ENCODE measurements at places on chromosomes 6 and 20.

- no peak for DNase-seq
Observed at GRCh38 chr20:44596876-44597275, 14.5 kb downstream of the PKIG start.

- DNase-seq: no peak
Observed at GRCh38 chr20:53899351-53900167, 170.8 kb downstream of the BCAS1 start.

DNA sequence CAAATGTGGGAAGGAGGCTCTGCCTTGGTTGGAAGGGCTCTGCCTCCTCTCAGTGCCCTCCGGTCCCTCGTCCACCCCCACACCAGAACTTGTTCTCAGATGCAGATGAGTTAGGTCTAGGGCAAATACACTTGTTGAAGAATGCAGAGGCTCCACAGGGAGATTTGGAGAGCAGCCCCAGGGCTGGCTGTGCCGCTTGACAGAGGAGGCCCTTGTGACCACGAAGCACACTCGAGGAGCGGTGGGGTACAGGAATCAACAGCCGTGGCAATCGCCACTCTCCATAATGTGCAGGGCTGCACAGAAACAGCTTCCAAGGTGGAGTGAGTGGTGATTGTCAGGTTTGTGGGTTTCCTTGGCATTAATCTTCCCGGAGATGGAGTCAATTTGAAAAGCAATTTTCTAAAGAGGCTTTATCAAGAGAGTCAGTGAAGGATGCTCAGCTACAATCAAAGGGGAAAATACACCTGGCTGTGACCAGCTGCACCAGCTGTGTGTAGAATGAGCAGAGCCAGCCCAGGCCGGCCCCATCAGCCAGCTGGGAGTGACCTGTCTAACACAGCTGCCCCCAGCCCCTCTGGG lies 59.5 kb downstream of the BFSP1 start:
- no peak for DNase-seq

GRCh38 chr6:153616506-153616905 lies 422.5 kb upstream of the OPRM1 start:
- DNase-seq: no peak

- DNase-seq: no peak
Observed at GRCh38 chr6:111809264-111809663, 64.0 kb downstream of the FYN start.

DNA sequence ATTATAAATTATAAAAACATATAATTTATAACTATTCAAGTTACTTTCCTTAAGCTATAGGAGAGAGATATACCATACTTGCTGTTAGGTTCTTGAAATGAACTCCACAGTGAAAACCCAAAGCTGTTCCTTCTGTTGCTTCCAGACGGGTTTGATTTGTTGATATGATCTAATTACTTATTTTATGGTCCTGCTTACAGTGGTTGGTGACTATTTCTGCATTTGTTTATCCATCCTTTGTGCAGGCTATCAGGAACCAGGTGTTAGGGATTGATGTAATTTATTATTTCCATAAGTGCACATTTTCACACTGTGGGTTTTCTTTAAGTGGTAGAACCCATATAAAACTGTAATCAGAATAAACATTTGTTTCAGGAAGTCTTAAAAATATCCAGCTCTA lies 167.1 kb downstream of the KIF6 start:
- DNase-seq: no peak

DNA sequence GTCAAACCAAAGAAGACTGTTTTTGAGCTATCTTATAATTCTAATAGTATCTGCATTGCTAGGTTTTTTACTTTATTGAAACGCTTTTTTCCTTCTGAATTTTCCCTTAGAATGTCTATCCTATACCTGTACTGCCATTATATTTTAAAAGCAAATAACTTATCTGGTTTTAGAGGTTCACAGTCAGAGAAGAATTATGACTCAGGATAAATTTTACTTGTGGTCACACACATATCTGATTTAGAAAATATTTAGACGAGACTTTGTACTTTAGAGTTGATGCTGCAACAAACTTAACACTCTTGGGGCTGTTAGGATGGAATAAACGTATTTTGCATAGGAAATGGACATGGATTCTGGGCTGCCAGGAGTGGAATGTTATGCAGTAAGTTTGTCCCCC lies 33.0 kb downstream of the LMBRD1 start:
- no peak for DNase-seq

GRCh38 chr6:33737267-33738026 lies 9.3 kb downstream of the IP6K3 start:
- DNase-seq: no peak

DNA sequence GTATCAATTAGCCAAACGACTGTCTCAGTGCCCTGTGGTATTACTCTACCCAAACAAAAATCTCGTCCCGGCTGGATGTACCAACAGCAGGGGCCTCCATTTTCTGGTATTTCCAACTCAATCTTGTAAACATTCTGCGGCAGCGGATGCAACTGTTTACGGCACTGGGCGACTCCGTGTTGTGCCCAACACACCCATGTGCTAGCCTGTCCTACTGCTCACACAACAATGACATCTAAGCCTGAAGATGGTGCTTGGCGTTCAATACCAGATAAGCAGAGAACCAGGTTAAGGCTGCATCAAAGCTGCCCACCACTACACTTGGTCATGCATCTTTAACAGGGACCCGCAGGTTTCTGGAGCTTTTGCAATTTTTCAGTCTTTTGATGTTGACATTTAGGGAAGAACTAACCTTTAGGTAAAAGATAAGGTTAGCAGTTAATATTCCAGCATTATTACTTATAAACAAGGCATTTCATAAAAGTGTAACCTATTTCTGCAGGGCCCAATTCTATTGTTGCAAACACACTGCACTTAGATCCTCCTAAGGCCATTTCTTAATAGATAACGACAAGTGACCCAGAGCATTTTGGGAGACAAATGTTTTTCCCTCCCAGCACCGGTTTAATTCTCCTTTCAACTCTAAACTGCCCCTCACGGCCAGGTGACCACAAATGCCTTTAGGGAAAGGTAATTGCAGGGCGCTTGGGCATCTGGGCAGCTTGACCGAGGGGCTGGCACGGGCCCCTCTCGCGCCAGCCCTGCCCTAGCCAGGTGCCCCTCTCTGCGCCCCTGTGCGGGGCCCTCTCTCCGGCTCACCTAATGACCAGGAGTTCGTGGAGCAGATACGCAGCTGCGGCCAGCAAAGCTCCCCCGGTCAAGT lies 945 bp downstream of the FAXC start:
- DNase-seq: no peak

DNA sequence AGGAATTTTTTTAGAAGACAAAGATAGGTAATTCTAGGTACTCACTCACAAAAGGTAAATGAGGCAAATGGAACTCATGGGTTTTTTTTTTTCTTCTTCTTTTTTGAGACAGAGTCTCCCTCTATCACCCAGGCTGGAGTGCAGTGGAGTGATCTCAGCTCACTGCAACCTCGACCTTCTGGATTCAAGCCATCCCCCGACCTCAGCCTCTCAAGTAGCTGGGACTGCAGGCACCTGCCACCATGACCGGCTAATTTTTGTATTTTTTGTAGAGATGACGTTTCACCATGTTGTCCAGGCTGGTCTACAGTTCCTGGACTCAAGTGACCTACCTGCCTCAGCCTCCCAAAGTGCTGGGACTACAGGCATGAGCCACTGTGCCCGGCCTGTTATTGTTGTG lies 126.1 kb downstream of the LRRC1 start:
- DNase-seq: no peak

- no peak for DNase-seq
Observed at GRCh38 chr20:48608756-48609155, 219.0 kb downstream of the PREX1 start.

DNA sequence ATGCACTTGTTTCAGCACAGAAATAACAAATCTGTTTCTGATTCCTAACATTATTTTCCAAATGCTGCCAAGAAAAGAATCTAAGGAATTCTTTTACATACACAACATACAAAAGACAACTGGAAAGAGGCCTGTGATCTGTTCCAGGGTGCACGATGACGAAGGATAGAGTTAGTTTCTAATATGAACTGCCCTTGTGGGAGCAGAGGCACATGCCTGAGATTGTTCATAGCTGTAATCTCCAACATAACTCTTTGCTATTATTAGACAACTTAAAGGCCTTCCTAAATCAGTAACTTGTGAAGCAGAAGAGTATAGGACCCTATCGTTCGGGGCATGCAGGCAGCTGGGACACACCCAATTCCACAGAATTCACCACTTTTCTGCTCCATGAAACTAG lies 41.2 kb upstream of the NHSL1 start:
- no peak for DNase-seq

- DNase-seq: no peak
Observed at GRCh38 chr20:8523684-8524083, 391.6 kb downstream of the PLCB1 start.

DNA sequence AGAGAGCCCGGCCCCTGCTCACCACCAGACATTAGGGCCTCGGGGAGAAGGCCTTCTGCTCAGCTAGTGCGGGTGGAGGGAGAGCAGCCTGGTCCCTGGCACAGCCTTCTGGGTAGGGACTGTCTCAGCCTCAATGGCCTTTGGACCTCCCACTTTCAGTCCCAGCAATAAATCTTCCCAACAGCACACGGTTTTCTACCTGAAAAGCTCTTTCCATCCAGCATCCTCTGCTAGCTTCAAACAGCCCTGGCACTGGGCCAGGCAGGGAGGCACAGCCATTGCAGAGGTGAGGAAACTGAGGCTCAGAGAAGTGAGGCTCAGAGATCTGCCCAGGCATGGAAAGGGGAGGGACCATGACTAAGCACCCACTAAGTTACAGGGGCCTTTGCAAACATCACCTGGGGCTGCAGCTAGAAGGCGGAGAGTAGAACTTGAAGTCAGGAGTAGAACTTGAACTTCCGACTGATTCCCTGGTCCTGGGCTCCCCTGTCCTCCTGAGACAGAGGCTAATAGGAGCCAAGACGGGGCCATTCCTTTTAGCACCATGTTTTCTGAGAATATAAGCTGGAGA lies 43.9 kb upstream of the NOL4L start:
- DNase-seq: no peak

DNA sequence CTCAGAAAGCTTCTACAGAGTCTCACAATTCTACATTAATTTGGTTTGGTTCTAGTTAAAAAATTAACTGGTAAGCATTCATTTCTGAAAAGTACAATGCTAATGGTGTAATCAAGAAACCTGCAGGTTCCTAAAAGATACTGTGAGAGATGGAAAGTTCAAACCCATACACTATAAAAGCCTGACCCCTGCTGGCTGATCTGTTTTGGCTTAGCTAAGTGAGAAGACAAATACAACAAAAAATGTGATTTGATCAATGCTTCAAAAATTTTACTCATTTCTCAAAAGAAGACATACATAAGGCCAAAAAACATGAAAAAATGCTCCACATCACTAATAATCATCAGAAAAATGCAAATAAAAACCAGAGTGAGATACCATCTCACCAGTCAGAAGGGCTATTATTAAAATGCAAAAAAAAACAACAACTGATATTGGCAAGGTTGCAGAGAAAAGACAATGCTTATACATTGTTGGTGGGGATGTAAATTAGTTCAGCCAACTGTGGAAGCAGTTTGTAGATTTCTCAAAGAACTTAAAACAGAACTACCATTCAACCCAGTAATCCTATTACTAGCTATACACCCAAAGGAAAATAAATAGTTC lies 102.8 kb downstream of the MOXD1 start:
- DNase-seq: no peak

- DNase-seq: no peak
Observed at GRCh38 chr6:32991972-32992371, 17.4 kb downstream of the HLA-DOA start.

- no peak for DNase-seq
Observed at GRCh38 chr6:2871102-2871501, 29.4 kb upstream of the SERPINB1 start.

DNA sequence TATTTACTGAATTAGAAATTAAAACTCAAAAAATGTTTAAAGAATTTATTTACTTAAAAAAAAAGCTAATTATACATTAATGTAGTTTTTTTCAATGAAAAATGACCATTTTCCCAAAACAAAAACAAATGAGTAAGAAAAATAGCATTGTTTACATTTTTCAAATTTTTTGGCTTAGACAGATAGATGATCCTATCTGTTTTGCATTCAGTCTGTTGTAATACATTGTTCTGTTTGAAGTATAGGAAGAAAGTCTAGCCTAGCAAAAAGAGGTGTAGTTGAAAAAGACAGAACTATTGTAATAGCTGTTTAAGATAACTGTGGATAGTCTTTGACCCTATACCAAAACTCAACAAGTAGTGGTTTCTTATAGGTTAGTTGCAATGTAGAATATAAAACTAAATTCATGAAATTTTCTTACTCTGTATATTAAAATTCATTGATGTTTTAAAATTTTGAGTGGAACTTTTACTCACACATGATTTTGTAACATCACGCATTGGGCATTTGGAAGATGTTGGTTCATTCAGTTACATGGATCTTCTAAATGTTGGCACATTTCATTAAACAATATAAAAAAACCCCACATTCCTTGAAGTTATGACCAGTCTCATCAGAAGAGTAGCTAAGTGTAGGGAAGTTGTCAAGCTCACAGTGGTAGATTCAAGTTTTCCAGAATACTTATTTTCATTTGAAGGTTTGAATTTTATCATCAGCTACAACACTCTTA lies 62.0 kb downstream of the KCNS1 start:
- DNase-seq: no peak

GRCh38 chr6:118678866-118679265 lies 27.5 kb upstream of the CEP85L start:
- no peak for DNase-seq

- DNase-seq: no peak
Observed at GRCh38 chr6:93419304-93420162, at the start of gene EPHA7. Gene EPHA7, minus strand, starts transcription at chr6:93419559. Its CDS starts 218 bp downstream, at chr6:93419341.

- no peak for DNase-seq
Observed at GRCh38 chr20:45944965-45945677, 10.6 kb downstream of the PCIF1 start.

- no peak for DNase-seq
Observed at GRCh38 chr20:19121463-19121862, 91.0 kb upstream of the SLC24A3 start.

DNA sequence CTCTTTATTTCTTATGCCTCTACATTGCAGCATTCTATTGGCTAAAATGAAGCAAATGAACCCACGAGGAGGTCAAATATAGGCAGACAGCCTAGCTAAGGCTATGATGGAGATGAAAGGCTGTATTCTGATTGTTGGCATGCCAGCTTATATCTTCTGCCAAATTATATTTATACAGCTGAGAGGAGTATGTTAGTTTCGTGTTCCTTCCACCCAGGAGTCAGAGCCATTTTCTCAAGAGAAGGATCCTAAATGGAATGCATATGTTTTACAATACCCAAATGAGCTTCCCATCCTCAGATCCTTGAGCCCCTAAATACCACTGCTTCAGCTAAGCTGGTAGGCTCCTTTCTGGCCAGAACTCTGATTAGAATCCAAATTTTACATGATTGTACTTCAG lies 178.4 kb upstream of the HDDC2 start:
- no peak for DNase-seq

DNA sequence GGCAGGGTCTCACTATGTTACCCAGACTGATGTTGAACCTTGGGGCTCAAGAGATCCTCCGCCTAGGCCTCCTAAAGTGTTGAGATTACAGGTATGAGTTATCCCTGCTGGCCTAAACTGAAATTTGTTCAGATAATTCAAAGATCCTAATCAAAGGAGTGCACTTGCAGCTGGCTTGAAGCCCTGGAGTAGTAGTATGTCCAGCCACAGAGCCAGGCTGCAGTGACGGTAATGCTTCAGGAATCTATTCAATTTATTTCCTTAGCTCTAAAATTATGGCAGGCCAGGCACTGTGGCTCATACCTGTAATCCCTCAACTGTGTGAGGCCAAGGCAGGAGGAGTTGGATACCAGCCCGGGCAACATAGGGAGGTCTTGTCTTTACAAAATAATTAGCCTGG lies 1.4 kb upstream of the DDX43 start:
- DNase-seq: no peak

Measured in stimulated activated CD4-positive, alpha-beta T cell treated with anti-CD3 and anti-CD28 coated beads, TNF-alpha, amount 100 ng/mL, for 4 hours (primary cell).